ENCODE measurements at places on chromosomes 2 and 18.

GRCh38 chr2:168524005-168524404 is 67.9 kb downstream of the CERS6 start:
- no peak for DNase-seq

GRCh38 chr18:43934781-43935471 is 657.6 kb upstream of the SYT4 start:
- DNase-seq, result no peak

GRCh38 chr2:219441451-219442255 is 7.0 kb downstream of the SPEG start:
- no peak for DNase-seq

- no peak for DNase-seq
These were observed 270.1 kb downstream of the RDH14 start for GRCh38 chr2:18290386-18290785.

DNA sequence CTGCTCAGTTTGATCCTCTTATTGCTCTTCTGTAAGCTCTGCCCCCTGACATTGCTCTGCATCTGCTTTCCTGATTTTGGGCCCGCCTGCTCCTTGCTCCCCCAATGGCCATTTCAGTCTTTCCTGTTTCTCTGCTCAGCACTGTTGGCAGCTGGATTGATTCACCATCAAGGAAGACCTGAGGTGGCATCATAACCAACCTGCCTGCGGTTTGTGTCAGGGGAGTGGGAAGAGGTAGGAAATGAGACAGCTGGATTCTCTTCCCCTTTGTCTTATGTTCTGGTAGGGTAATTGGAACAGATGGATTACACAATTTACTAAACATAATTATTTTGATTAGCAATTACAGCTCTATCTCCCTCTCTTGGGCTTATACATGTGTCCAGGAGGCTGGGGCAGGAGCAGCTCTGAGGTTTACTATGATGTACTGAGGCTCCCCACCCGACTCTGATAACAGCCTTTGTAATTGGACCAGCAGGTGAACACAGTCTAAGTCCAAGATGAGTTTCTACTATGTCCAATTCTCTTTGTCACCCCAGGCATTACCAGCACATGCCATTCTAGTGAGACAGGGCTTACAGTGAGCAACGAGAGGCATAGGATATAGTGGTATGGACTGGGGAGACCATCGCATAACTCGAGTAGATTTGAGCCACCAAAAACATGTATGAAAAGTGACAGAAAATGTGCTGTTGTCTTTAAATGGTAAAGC is 151.8 kb upstream of the MMADHC start:
- no peak for DNase-seq

DNA sequence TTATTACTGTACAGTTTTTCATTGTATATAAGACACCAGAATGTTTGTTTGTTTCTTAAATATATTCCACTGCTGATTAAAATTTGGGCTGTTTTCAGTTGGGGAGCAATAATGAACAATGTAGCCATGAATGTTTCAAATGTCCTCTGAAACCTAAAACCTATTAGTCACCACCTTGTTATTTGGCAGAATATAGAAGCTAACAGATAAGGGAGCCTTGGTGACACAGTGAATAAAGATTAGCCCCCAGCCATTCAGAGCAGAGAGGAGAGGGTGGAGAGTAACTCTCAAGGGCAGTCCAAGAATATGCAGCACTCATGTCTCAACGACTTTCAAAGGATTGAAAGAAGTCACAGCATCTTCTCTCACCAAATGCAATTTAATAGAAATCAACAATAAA is 43.1 kb upstream of the ATP8B1 start:
- DNase-seq, result no peak

DNA sequence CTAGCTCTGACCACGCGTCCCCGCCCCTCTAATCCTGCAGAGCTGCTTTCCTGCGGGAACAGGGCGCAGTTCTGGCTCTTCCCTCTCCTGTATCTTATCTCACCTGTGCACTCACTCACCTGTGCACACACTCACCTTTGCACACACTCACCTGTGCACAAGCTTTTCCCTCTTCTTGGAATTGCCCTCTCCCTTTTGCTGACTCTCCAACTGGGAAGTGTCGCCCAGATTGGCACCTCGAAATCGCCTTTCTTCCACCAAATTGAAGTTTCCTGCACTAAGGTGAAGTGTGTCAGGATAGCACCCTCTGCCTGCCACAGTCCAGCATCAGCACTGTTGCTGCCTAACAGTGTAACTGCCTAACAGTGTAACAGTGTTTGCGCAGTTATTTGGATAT is 566 bp upstream of the CMPK2 start:
- peak; percentile 53 for DNase-seq

GRCh38 chr18:59763541-59764136 is 66.4 kb upstream of the CCBE1 start:
- DNase-seq, result no peak

GRCh38 chr2:86768189-86768949 is 22.3 kb downstream of the CD8A start:
- DNase-seq, result no peak

- DNase-seq, result no peak
These were observed 168.1 kb downstream of the TRIB2 start for GRCh38 chr2:12884713-12885282.

DNA sequence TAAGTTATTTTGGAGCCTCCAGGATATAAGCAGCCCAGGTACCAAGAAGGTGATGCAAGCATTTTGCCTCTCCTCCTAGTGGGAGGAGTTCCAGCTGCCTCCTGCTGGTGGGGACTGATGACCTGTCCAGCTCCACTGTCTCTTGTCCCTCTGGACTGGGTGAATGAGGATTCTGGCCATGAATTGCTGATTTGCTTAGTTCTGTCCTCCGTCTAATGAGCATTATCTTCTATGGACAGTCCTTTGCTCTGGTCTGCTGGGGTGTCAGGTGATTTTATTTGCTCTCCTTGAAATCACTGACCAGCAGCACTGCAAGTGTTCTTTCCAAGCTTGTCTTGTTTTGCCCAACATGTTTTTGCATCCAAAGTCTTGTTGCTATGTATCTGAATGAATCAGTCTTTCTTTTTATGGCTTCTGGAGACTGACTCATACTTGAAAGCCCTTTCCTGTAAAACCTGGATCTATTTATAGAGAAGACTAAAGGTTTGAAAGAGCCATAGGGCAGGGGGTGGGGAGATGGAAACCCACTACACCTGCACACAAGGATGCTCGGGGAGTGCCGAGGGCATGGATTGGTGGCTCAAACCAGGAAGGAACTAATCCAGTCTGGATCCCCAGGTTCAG is 40.5 kb upstream of the EFHD1 start:
- no peak for DNase-seq

- no peak for DNase-seq
These were observed 4.5 kb downstream of the FABP1 start for GRCh38 chr2:88123164-88123974.

- DNase-seq, result no peak
These were observed 116.9 kb downstream of the LYPD6B start for GRCh38 chr2:149155196-149155969.

DNA sequence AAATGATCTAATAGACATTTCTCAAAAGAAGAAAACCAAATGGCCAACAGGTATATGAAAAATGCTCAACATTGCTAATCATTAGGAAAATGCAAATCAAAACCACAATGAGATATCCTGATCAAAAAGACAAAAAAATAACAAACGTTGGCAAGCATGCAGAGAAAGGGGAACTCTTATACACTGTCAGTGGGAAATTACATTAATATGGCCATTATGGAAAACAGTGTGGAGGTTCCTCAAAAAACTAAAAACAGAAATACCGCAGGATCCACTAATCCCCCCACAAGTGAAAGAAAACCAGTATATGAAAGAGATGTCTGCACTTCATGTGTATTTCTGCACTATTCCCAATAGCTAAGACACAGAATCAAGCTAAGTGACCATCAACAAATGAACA is 57.7 kb upstream of the CTIF start:
- no peak for DNase-seq

DNA sequence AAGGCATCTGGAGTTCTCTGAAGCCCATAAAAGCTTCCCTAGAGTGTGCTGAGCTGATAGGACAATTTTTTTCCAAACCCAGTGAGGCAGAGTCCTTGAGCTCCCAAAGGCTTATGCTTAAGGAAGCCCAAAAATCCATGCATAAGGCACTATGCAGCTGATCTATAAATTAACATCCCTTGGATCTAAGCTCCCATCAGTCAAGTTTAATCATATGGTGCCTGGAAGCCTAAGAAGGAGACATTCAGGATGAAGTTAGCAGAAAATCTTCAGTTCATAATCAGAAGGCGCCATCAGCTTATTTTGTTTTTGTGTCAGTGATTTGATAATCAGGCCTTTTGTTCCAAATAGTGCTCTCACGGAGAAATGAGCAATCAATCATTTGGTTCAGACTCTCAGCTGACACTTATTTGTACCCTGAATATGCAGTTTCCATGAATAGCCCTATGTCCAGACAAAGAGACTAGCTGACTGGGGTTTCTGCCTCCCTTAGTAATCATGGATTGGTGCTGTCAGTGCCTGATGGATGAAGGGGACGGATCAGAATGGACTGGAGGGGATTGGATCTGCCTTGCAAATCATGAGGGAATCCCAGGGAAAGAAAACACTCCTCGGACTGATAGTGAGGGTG is 464.8 kb upstream of the RGPD4 start:
- no peak for DNase-seq

DNA sequence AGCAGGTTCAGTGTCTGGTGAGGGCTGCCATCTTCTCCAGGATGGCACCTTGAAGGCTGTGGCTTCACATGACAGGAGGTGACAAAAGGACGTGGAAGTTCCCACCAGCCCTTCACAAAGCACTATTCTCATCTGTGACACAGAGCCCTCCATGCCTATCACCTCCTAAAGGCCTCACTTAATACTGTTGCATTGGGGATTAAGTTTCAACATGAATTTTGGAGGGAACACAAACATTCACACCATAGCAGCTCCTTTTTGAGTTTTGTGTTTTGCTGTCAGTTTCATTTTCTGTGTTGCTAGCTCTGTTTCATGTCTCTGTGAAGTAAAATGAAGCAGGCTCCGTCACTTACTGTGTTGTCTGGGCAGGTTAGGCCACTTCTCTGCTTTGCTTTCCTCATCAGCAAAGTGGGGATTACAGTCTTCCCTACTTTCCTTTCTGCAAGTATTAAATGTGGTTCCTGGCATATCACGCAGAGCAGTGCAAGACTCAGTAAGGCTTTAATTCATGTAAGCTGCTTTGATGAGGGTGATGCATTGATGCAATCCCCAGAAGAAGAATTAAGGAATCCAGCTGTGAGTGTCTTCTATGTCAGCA is 31.6 kb downstream of the LIMS1 start:
- no peak for DNase-seq

DNA sequence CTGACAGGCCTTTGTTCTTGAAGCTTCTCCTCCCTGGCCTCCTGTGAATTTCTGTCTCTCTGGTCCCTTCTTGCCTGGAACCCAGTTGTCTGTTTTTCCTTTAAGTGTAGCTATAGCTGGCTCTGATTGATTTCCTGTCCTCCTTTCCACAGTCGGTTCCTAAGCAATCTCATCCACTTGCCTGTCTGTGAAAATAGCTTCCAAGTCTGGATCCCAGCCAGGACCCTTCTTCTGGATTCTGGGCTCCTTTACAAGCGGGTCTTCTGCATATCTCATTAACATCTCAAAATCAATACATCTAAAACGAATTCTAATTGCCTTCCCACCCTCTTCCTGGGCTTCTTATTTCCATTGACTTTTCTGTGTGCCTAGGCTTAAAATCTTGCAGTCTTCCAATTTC is 124.9 kb downstream of the DAW1 start:
- no peak for DNase-seq

DNA sequence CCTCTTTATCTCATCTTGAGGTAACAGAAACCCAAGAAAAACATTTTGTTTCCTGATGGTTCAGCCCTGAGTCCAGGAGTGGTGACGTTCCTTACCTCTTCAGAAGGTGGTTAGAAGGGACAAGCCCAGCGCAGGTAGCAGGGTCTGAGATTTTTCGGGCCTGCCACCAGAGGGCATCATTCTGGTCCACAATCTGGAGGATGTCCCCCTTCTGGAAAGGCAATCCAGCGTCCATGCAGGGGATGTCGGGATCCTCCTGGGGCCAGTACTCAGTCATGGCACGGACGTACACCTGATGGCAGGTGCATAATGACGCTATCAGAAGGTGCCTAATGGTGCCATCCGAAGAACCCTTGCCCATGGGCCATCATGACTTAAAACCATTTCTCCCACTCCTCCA is 17.7 kb downstream of the MPP4 start:
- no peak for DNase-seq

- DNase-seq, result no peak
These were observed 261.8 kb upstream of the RAB6C start for GRCh38 chr2:129717560-129718130.

DNA sequence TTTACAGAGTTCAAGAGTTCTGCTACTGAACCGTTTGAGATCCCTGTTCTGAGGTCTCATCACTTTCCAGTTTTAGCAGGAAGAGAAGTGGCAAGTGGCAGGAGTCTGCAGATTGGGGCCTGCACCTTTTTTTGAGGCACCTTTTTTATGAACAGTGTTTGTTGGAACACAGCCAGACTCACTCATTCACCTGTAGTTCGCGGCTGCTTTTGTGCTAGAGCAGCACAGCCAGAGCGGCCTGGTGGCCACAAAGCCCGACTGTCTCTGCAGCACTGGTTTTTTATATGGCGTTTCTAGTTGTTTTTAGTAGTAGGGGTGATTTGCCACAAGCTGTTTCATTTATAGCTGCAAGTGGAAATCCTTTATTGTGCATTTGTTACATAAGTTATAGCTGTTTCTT is 8.6 kb downstream of the ACP1 start:
- no peak for DNase-seq

GRCh38 chr2:216799873-216800431 is 59.9 kb downstream of the TNP1 start:
- no peak for DNase-seq

DNA sequence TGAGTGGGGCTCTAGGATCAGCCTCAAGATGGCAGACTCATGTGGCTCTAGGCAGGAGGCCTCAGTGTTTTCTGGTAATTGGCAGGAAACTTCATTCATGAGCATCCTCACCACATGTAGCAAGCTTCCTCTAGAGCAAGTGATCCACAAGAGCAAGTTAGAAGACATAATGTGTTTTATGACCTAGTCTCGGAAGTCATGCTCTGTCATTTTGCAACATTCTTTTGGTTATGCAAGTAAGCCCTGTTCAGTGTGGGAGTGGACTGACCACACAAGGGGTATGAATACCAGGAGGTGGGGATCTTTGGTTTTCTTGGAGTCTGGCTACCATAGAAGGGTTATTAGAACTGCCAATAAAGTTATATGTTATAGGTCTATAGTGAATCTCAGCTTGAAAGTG is 66.8 kb upstream of the STK39 start:
- no peak for DNase-seq

Data from GDM1 (cell line).